Omental fat pad (tissue), 4 donors: ENCODE measurements at places on chromosomes 3 and 15. TPM values are rescaled to one million over a fixed set of nuclear protein-coding genes. Genes with fewer than 3 reads are reported as not detected.

Gene IL5RA
- total RNA-seq, result 0.47 TPM

DNA sequence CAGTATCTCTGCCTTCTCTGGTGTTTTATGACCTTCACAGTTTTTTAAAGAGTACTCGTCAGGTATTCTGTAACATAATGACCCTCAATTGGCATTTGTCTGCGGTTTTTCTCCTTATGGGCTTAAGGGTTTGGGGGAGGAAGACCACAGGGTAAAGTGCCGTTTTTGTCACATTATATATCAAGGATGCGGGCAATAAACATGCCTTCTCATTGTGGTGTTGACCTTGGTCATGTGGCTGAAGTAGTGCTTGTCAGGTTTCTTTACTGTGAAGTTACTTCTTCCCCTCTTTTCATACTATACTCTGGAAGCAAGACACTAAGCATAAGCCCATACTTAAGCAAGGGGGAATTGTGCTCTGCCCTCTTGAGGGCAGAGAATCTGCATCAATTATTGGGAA, 16.6 kb downstream of the CAPN3 start:
- DNase-seq, result no peak

Gene SPINK8
- total RNA-seq, result not detected

DNA sequence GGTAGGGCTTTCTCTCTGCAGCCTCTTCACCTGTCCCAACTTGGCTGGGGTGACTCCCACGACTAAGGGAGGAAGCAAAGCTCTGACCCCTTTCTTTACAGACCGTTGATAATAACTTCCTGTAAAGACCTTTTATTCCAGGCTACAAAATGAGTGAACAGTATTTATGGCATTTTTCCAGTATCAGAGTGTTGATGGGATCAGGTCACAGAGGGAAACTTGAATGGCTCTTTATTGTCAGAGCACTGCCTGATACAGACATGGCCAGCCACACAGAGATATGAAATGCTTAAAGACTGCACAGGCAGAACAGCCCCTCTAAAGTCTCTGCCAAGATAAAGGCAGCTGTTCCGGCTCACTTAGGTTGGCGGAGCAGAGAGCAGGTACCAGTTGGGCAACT, 1033.9 kb upstream of the NR2F2 start:
- DNase-seq, result no peak

DNA sequence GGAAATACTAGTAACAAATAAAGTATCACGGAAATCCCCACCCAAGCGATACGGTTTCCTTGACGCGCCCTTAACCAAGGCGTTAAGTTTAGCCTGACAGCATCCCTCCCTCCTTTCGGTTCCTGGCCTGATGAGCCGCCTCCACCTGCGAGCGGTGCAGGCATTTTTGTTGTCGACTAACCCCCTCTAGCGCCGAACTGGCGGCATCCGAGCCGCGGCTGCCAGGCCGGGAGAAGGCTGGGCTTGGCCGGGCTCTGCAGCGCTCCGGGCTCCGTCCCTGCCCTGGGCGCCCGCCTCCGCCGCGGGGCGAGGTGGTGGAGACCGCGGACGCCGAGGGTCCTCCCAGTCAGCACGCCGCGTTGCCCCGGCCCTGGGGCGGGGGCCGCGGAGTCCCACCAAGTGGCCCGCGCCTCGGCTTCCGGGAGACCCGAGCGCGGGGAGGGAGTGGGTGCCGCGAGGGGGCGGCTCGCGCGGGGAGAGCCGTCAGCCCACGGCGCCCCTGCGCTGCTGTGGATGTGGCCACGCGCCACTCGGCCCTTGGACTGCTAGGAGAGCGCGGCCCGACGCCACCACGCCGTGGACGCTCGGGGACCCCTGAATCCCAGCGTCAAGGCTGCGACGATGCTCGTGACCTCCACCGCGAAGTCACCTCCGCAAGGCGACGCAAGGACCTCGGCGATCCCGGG, 1.1 kb upstream of the EPHA6 start:
- no peak for DNase-seq

- no peak for DNase-seq
These were observed 288.0 kb downstream of the EPHA3 start for GRCh38 chr3:89395456-89395855.

Gene SST
- total RNA-seq, result not detected

- DNase-seq, result no peak
These were observed 43.2 kb downstream of the GOLGA8S start for GRCh38 chr15:23397779-23398178.

DNA sequence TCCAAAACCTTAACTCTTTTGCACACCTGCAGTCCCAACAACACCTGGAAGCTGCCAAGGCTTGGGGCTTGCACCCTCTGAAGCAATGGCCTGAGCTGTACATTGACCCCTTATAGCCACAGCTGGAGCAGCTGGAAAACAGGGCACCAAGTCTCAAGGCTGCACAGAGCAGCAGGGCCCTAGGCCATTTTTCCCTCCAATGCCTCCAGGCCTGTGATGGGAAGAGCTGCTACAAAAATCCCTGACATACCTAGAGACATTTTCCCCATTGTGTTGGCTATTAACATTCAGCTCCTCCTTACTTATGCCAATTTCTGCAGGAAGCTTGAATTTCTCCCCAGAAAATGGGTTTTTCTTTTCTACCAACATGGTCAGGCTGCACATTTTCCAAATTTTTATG, 231.0 kb downstream of the ZMAT3 start:
- DNase-seq, result no peak

- DNase-seq, result no peak
These were observed 12.9 kb downstream of the VPS18 start for GRCh38 chr15:40906991-40907802.

Gene MUC13
- total RNA-seq, result not detected

DNA sequence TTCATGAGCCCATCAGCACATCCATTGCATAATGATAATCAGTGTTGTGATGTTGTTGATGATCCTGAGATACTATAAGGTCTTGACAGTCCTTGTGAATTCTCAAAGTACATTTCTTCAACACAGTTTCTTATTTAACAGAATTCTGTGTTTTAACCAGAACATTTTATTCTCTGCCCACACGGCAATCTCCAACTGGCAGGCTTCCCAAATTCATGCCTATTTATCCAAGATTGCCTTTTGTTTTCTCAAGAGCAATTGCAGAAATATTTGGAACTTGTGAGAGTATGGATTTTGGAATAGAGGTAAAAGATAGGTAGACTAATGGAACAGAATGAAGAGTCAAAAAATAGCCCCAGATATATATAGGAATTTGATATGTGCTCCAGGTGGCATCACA, 116.0 kb downstream of the UACA start:
- no peak for DNase-seq

GRCh38 chr3:107798381-107798780, 275.6 kb downstream of the BBX start:
- no peak for DNase-seq

Gene PLAAT1
- total RNA-seq, result not detected

DNA sequence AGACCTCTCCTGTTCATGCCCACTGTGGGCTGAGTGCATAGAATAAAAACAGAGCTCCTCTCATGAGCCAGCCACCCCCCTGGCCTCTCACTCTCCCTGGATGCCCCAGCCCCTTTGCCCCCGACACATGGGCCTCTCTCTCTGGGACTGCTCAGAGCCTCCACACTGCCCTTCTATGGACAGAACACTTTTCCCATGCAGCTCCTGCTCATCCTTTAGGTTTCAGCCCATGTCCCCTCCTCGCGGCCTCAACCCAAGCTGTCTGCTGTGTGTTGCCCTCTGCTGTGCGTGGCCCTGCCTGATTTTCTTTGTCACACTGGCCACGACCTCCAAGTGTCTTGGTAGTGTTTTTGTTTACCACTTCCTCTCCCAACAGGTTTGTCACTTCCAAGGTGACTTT, 20.7 kb upstream of the PRR23E start:
- no peak for DNase-seq

- no peak for DNase-seq
These were observed 19.7 kb downstream of the SLC12A1 start for GRCh38 chr15:48225771-48226170.

- DNase-seq, result no peak
These were observed 279.2 kb upstream of the KCNH8 start for GRCh38 chr3:18868911-18869689.

- no peak for DNase-seq
These were observed 67.6 kb downstream of the NR1D2 start for GRCh38 chr3:24012589-24013269.

Gene AADACL2
- total RNA-seq, result 8.1 TPM

DNA sequence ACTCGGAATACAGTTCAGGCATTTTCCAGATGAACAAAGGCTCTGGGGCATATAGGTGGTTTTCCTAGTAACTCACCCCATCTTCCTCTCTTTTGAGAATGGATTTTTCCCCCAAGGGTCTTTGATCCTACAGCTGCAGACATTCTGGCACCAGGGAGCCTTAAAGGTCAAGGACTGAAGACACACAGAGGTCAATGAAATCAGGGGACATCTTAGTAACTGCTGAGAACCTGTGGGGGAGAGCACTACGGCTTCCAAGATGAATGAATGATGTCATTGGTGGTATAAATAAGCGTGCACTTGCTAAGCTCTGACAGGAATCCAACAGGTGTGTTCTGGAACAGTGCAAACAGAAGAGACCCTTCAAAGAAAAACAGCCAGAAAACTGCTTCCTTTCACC, 36.3 kb downstream of the TMEM212 start:
- no peak for DNase-seq

DNA sequence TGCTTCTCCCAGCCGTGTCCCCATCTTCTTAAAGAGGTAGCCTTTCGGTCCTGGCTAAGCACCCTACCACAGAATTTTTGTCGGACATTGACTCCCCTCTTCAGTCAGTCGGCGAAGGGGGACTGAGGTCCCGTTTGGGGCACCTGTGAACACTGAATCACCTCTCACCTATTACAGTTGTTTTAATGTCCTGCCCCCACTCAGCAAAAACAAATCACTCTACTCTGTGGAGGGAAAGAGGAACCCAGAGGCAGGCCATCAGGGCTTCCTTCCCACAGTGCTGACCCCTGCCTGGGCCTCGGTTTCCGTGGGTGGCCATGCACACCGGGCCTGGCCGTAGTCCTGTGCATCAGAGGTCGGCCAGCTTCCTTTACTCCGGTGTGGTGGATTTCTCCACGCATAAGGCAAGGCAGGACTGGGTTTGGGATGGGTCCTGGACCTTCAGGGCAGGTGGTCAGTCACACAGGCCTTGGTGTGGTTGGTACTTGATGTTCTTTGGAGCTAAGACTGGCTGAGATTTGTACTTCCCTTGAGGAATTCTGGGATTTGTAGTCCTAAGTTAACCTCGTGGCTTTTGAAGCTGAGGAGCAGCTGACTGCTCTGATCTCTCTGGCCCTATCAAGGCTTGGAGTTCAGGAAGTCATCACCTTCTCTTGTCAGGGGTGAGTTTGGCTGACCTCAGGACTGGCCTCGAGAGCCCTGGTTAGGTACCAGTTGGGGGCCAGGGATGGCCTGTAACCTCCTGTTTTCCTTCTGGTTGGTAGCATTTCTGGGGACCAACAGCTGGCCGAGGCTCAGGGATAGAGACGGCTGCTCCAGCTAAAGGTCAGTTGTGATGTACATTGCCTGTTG, 627 bp upstream of the FAM131A start:
- no peak for DNase-seq

- DNase-seq, result no peak
These were observed 174.3 kb downstream of the EBLN2 start for GRCh38 chr3:73235768-73236167.

Gene TM4SF4
- not detected for total RNA-seq

GRCh38 chr15:71443538-71443937, 328.3 kb downstream of the THSD4 start:
- DNase-seq, result peak; percentile 79

DNA sequence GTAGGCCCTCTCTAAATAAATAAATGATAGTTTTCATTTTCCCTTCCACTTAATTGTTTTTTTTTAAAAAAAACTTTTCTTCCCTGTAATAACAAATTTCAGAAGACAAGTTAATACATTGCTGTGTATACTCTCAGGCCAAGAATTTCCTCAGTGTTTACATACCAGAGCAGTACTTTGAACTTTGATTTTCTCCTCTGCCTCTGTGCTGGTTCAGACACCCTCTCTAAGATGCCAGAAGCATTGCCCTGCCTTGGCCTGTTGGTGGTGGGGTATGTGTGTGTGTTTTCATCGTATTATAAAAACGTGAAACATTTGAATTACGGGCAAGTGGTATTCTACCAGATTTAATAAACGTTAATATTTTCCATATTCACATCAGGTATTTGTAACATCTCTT, 70.1 kb downstream of the SMAD3 start:
- no peak for DNase-seq

Gene USP13
- total RNA-seq, result 15.9 TPM

GRCh38 chr15:88745696-88746095, 57.5 kb upstream of the ACAN start:
- DNase-seq, result no peak

- DNase-seq, result no peak
These were observed 412.4 kb upstream of the CBLB start for GRCh38 chr3:106281221-106281620.

DNA sequence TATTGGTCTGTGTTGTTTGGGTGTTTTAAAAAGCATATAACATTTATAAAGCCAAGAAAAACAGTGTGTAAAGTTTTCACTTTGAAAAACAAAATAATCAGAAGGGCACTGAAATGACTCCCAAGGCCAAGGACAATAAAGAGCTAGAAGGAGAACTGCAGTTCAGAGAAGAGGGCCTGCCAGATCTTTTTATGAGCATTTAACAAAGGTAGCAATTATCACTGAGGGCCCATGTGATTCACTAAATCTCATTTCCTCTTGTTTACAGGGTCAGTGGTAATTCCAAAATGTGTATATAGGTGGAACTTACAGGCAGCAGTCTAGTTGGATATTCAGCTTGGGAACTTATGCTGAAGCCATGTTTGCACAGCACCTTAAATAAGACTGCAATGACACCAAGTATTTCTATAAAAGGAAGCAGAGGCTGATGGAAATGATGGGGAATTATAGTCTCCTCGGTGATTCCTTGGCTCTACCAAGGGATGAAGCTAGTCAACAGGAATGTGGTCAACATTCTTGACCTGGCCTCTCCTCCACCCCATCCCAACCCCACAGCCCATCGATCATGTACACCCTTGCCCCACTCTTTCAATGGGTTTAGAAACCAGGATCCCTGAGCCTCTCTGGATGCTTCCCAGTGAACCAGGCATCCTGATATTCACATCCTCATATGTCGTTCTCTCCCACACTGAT, 54.4 kb upstream of the THUMPD3 start:
- DNase-seq, result no peak

- no peak for DNase-seq
These were observed 31.9 kb downstream of the CMTM7 start for GRCh38 chr3:32423534-32423933.

Gene EHHADH
- 7.7 TPM for total RNA-seq

DNA sequence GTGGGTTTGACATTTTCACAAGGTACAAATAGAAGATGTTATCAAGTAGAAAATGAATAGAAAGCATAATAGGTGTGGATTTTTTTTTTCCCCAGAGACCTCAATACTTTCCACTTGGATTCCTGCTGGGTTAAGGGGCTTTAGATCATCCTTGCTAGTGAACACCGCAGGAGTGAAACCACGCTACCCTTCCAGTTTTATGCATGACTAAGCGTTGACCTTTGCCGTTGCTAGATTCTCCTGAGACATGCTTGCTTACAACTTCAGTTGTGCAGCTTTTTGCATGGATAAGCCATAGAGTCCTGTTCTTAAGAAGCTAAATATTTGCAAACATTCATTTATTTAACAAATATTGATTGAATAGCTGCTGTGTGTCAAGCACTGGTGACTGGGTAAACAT, 299.7 kb upstream of the LMCD1 start:
- DNase-seq, result no peak

GRCh38 chr3:133578548-133579191, 5.2 kb downstream of the CDV3 start:
- DNase-seq, result no peak

Gene TGM4
- total RNA-seq, result not detected

- DNase-seq, result no peak
These were observed 535.1 kb downstream of the NLGN1 start for GRCh38 chr3:173932624-173933023.
